ENCODE measurements at places on chromosomes 7 and 10. TPM values are rescaled to one million over a fixed set of nuclear protein-coding genes. Genes with fewer than 3 reads are reported as not detected.

Gene CTAGE8
- 0.47 TPM for polyA plus RNA-seq

Gene MINDY3
- 2.6 TPM for polyA plus RNA-seq

Gene OAT
- 81.1 TPM for polyA plus RNA-seq

Gene COL26A1
- polyA plus RNA-seq, result not detected

Gene C10orf71
- polyA plus RNA-seq, result not detected

Gene ACSM6
- not detected for polyA plus RNA-seq

Gene NOS3
- 2.0 TPM for polyA plus RNA-seq

Gene ZNF862
- 9.6 TPM for polyA plus RNA-seq

Gene NRP1
- not detected for polyA plus RNA-seq

Gene UNCX
- polyA plus RNA-seq, result not detected

Gene GIMAP7
- 658 TPM for polyA plus RNA-seq

Gene GIMAP6
- polyA plus RNA-seq, result 115 TPM

Gene PHTF2
- polyA plus RNA-seq, result 4.5 TPM
